ENCODE measurements at places on chromosomes 5 and 9. TPM values are rescaled to one million over a fixed set of nuclear protein-coding genes. Genes with fewer than 3 reads are reported as not detected.

Gene MAMDC2
- 52.0 TPM for total RNA-seq

Gene PCDHAC1
- total RNA-seq = 1.5 TPM

Gene RNF38
- total RNA-seq = 37.3 TPM

Gene WDR38
- total RNA-seq = not detected

Gene ROPN1L
- total RNA-seq = 0.26 TPM

Gene GRM6
- not detected for total RNA-seq

Gene BAG1
- total RNA-seq = 46.8 TPM

Gene FER
- total RNA-seq = 84.6 TPM

Gene PCDHGA9
- total RNA-seq = 12.5 TPM

Gene GOLGA1
- 17.7 TPM for total RNA-seq

Gene ISL1
- 7.9 TPM for total RNA-seq

Gene SLC4A9
- total RNA-seq = 0.11 TPM

Gene LRRC14B
- 0.58 TPM for total RNA-seq

Gene OTULINL
- total RNA-seq = 13.0 TPM

Gene NPR3
- 21.7 TPM for total RNA-seq

Gene RMI1
- 17.5 TPM for total RNA-seq

Gene FRMD3
- 10.8 TPM for total RNA-seq

Gene SAXO1
- 0.21 TPM for total RNA-seq

Gene FOXD4L6
- not detected for total RNA-seq

Gene SPINK6
- not detected for total RNA-seq

Gene CCDC180
- 10.0 TPM for total RNA-seq

Gene MYMK
- 1.2 TPM for total RNA-seq

Gene LECT2
- not detected for total RNA-seq

Gene UGT3A2
- 0.58 TPM for total RNA-seq

Gene FBP1
- total RNA-seq = 13.6 TPM

Gene ZNG1C
- 44.4 TPM for total RNA-seq

Gene PCDHB13
- total RNA-seq = 5.9 TPM

Gene DRD1
- total RNA-seq = 4.2 TPM

Data from urinary bladder (tissue), 4 donors.